Body of pancreas (tissue), 4 donors: ENCODE measurements at places on chromosomes 4 and X.

DNA sequence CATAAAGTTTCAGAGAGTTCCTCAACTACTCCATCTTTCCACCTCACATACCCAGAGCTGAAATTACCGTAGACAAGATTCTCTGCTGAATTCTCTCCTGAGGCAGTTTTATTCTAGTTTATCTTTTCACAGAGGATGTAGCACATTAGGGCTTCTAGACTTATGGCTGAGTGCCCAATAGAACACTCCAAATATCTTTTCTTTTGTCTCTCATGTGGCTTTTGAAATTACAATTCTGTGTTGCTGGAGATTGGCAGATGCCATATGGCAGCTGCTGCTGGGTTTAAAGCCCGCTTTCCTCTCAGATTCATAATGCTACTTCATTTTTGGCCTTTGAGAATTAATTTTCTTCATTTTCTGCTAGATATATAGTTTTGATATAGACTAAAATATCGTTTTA is 107.6 kb upstream of the BANK1 start:
- DNase-seq, result no peak

DNA sequence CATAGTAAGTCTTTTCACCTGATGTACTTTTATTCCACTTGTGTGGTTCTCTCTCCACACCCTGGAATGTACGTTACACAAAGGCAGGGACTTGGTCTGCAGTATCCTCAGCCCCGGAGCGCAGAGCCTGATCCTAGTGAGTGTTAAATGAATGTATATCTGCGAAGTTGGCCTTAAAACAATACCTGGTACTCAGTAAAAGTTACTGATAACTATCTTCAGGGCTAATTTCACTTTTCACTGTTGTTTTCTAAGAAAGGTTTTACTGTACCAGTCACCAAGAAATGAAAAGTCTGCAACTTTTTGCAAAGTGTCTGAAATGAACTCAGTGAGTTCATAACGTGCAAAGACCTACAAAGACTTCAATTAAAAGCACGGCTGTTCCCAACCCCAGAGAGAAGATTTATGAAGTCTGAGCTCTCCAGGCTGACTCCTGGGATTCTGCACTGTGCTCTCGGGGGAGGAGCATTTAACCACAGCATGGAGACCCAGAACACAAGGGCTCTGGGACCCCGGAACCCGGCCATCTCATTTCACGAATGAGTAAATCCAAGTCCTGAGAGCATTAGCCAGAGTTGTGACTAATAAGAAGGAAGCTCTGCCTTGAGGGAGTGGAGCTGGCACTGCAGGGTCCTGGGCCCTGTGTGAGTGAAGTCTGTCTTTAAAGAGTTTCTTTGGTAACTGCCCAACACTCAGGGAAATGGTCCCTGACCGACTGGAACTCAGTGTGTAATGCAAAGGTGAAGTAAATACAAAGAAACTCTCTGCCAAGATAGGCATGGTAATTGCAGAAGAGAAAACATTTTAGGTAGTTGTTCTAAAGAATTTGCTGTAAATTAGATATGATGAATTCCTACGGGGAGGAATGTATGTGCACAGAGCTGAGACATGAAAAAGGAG is 165.8 kb downstream of the NSUN7 start:
- no peak for DNase-seq

DNA sequence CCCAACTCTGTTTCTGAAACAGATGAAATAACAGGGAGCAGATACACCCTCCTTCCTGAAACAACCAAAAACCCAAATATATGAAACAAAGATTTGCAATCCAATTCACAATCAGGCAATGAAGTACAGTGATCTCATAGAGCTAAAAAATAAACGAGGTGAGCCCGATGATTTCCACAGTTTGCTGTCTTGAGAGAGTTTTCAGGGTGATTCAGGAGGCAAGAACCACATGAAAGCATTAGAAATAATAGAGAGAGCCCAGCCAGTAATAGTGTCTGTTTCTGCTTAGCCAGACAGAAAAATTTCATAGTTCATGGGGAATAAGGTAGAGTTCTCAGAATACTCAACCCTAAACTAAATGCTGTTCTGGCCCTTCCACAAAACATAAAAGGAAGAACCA is 296.2 kb downstream of the PDHA2 start:
- no peak for DNase-seq

DNA sequence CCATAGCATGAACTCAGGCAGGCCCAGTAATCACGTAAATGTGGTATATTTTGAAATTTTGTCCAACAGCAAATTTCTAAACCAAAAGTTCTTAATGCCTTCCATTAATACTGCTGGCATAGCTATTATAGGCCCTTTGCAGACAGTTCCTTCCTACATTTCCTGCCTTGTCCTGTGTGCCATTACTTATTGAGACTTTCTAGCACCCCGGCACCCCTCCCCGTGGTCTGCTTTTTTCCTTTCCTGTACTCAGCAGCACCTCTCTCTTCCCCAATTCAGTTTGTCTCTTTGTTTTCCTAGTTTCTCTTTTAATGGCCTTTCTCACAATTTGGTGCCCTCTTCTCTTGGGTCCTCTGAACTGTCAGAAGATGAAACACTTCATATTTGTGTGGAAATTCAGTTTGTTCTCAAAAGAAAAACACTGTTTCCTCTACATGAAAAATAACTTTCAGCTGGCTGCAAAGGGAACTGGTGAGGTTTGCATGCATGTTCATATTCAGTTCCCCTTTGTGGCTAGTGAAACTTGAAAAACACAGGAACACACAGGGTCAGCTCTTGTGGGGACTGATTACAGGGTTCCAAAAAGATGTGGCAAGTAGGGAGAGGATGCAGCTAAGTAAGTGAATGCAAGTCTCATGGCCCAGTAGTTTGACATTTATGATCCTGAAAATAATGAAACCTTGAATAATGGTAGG is 17.1 kb downstream of the GPR34 start:
- DNase-seq, result no peak

- DNase-seq, result no peak
These were observed 21.3 kb downstream of the MAEA start for GRCh38 chr4:1310796-1311631.

- no peak for DNase-seq
These were observed 1132.4 kb downstream of the RAPGEF2 start for GRCh38 chr4:160235285-160235684.

GRCh38 chr4:111070390-111070789 is 447.5 kb upstream of the PITX2 start:
- no peak for DNase-seq

DNA sequence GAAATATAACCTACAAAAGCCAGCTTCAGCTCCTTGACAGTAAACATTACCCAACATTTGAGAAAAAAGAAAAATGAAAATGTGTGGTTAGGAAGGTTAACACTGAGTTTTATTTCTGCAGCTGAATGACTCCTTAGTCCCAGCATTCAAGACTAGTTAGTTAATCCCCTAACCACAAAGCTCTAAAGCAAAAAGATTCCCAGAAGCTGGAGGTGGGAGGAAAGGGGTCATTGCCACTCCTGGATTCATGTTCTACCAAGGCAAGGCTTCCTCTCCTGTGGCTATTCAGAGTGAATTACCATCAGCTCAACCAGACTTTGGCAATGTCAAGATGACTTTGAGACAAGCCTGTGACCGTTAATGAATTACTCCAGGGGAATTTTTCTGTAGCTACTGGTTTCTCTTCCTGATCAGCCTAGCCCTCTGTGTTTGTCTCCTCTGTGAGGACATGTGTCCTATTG is 63.6 kb downstream of the HADH start:
- DNase-seq, result no peak

DNA sequence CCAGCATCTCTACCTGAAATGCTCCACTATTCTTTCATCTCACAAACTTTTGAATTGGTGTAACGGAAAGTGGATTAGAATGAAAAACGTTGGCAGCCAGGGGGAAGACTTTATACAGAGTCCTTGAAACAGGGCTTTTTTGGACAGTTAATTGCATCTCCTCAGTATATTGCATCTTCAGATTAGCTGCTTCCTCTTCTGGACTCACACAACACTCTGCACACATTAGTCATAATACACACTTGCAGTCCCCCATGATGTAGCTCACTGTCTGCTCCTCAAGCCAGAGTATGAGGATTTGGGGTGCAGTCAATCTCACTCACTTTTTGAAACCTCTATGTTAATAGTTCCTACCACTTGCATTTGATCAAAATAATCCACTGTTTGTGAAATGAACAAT is 101.0 kb downstream of the ADGRA3 start:
- DNase-seq, result no peak

GRCh38 chr4:15689540-15689939 is 7.9 kb downstream of the FAM200B start:
- DNase-seq, result no peak

DNA sequence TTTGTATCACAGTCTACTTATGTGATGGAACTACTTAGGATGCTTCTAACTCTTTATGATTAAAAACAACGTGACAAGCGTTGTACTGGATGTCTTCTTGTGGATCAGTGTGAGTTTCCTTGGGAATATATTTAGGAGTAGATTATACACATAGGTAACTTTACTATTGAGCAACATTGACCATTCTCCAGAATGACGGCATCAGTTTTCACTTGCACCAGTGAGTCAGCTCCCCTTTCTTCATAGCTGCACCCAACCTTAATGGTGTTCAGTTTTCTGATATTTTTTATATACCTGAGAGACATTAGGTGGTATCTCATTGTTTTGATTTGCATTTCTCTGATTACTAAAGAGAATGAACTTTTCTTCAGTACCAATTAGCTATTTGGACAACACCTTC is 343.9 kb downstream of the ADGRL3 start:
- no peak for DNase-seq

DNA sequence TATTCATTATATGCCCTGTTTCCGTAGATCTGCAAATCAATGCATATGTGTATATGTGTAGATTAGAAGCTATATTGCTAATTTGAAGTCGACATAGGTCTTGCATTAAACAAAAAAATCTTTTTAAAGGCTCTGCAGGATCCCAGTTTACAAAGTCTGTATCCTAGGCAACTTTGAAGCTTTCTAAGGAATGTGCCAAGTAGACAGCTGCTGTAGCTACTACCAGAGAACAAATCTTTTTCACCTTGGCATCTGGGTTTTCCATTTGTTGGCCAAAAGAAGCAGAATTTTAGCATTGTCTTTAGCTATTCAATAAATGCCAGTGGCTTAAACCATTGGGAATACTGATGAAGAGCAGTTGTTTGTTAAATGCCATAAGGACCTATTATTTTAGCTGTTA is 88.0 kb downstream of the NAA11 start:
- no peak for DNase-seq

DNA sequence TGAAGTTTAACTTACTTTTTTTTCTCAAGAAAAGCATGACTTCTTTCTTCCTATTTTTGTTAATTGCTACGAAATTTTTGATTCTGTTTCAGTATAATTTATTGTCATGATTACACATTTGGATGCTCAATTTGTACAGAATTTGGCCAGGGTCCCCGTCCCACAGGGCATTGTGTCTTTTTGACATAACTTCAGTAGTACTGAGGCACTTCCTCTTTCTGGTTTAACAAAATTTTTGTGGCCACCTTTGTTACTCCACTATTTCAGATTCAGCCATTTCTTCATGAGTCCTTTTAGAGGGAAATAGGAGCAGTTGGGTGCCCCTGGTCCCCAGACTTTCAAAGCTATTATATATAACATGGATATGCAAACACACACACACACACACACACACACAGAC is 1248.7 kb downstream of the PCDH7 start:
- DNase-seq, result no peak

DNA sequence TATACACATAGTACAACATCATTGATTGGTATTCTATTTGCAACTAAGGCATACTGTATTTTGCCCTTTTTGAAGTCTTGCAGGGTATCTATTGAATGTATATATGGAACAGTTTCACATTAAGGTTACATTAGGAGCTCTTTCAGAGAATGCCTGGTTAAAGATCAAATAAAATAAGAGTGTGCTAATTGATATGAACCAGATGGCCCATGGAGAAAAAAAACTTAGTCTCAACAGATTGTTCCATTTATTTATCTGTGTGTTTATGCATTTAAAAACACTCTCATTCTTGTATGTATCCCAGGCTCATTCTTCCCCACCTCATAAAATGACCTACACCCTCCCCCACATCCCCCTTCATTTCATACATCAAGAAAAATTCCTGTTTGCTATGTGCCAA is 35.2 kb upstream of the GRIA2 start:
- DNase-seq, result no peak

DNA sequence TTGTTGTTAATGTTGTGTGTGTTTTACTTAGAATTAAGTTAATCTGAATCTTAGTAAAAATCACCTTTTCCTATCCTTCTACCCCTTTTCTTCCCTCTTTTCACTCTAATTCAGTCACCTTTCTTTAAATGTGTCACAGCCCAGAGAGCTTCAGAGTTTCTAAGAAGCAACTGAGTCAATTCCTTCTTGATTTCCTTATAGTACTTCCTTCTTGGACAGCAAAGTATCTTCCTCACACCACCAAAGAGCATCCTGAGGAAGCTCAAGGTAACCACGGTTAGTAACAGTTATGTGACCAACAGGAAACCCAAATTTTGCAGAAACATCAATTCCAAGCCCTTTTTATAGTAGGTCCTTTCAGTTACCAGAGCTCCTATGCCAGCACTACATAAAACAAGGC is 243.2 kb upstream of the BMP3 start:
- DNase-seq, result no peak

DNA sequence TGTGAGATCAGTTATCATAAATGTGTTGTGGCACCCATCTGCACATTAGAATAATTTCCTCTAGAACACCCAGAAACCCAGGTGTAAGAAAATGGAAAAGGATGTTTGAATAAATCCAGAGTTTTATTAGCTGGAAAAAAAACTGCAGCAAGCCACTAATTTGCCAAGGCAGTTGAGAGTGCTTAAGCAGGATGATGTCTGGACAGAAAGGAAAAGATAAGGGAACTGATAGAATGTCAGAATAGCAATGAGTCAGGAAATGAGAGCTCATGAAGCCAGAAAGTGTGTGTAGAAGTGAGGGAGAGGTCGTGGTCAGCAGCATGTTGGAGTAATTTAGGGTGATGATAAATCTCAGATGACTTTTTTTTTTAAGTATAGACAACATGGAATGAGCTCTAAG is 15.2 kb upstream of the NEUROG2 start:
- DNase-seq, result no peak

DNA sequence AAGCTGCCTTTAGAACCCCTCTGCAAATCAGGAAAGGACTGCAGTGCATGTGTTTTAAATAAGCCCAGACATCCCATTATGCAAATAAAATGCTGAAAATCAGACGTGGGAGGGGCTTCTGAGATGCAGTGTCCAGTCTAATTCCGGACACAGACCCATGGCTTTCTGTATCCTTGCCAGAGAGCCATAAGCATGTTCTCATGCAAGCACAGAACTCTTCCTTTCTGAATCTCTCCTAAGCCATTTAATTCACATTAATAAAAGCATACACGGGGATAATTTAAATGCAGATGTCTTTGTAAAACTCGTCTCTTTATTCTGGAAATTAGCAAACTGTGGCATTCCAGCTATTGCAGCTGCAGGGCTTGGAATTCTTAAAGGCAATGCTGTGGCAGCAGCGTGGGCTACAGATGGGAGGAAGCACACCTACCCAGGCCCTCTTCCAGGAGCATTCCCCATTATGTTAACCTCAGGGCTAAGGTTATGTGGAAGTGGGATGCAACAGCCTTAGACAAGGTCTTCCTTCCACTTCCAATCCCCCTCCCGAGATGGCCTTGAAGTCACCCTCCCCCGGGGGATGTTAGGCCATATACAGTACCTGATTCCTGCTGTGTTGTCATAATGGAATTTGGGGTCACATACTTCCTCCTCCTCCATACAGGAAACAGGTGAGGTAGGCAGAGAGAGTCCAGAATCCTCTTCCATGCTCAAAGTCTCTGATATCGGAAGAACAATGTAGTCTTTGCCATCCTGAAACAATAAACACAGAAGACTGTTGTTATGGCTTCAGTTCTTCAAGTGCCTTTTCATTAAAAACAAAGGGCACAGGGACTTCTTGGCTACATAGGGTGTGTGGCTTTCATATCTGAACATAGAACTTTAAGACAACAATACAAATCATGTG is 38.1 kb downstream of the KDR start:
- DNase-seq, result no peak
